ENCODE measurements at places on chromosomes 11 and 22.

DNA sequence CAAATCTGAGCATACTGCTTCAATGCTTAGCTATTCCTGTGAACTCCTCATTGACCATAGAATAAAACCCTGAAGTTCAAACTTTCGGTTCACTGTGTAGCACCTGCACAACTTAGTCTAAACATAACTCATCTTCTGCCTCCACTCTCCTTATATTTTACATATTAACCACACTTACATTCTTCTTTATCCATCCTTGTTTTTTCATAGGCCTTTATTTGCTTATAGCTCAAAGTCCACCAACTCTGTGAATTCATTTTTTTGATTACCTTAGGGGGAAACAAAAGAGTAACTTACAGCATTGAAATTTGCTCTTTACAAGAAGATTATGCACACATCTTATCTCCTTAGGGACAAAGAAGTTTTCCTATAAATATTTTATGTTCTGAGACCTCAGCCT, 521.6 kb upstream of the FAT3 start:
- no peaks in the 10 kb centered on the region for H3K27me3 ChIP-seq
- no peak overlapping the region for H3K27ac ChIP-seq
- H3K4me1 ChIP-seq, result no peaks in the 10 kb centered on the region
- no peak overlapping the region for H3K4me3 ChIP-seq
- no peak for DNase-seq
- no peaks in the 10 kb centered on the region for H3K36me3 ChIP-seq

DNA sequence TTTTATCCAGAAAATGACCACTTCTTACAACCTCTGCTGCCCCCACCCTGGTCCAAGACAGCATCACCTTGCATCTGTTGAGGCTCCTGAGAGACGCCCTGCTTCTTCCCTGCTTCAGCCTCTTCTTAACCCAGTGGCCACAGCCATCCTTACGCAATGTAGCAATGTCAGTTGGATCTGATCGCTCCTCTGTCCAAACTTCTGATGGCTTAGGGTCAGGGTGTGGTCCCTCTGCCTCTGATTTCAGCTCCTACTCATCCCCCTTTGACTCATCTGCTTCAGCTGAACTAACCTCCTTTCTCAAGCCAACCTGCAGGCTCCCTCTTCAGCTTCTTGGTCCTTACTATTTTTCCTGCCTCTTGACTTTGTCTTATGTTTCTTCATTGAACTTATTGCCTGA, 280.8 kb downstream of the KIRREL3 start:
- no peaks in the 10 kb centered on the region for H3K36me3 ChIP-seq
- H3K27ac ChIP-seq, result no peak overlapping the region
- no peaks in the 10 kb centered on the region for H3K27me3 ChIP-seq
- peak; percentile 26 for DNase-seq

DNA sequence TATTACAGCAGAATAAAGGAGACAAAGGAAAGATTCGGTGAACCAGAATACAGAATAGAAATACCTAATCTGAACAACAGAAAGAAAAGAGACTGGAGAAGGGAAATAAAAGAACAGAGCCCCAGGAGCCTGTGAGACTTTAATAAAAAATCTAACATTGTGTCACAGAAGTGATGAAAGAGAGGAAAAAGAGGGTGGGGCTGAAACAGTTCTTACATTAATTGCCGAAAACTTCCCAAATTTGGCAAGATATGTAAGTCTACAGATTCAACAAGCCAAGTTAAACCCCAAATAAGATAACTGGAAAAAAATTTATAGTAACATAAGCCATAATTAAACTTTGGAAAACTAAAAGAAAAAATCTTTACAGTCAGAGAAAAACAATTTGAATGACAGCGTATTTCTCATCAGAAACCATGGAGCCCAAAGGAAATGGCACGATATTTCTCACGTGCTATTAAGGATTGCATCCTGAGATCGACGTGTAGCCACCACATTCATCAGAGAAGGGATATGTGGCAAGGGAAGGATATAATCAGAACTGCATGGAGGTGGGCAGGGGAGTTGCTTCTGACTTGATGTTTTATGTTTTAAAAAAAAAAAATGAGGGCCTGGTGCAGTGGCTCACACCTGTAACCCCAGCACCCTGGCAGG, 73.9 kb downstream of the SGSM3 start:
- no peak for DNase-seq
- no peak overlapping the region for H3K4me3 ChIP-seq
- H3K27me3 ChIP-seq, result no peaks in the 10 kb centered on the region
- H3K36me3 ChIP-seq, result no peaks in the 10 kb centered on the region
- H3K27ac ChIP-seq, result peak overlapping the region; percentile 21

DNA sequence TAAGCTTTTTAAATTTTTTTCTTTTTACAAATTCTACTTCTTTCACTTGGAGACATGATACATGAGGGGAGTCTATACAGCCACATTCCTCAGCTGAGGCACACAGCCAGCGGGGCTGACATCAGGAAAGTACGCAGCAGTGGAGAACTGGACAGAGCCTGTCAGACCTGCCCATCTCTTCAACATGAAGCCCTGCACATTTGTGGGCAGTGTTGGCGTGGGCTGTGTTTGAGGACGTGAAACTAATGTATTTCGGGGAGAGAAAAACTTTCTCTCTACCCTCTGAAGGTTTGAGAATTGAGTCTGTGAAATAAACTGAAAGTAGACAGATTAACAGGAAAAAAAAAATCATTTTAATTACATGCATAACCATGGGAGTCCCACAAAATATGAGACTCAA, 84.8 kb upstream of the HTATIP2 start:
- no peaks in the 10 kb centered on the region for H3K36me3 ChIP-seq
- no peaks in the 10 kb centered on the region for H3K4me1 ChIP-seq
- no peak overlapping the region for H3K27ac ChIP-seq

DNA sequence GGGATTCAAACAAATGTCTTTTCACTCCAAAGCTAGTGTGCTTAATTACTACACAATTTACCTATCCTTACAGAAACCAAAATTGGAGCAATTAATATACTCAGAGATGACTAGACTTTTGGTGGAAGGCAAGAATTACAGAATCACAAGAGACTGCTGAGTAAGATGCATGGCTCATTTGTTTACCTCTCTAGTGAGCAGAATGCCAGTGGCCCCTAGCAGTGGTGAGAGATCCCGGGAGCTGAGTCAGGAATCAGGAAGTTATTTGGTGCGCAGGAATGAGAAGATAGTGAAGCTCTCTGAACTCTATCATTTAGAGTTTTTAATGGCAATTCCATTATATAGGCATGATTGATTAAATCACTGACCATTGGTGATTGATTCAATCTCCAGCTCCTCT, 188.9 kb upstream of the SESN3 start:
- no peak overlapping the region for H3K4me3 ChIP-seq
- no peaks in the 10 kb centered on the region for H3K4me1 ChIP-seq
- DNase-seq, result no peak
- H3K27ac ChIP-seq, result no peak overlapping the region
- H3K27me3 ChIP-seq, result no peaks in the 10 kb centered on the region
- H3K36me3 ChIP-seq, result no peaks in the 10 kb centered on the region

DNA sequence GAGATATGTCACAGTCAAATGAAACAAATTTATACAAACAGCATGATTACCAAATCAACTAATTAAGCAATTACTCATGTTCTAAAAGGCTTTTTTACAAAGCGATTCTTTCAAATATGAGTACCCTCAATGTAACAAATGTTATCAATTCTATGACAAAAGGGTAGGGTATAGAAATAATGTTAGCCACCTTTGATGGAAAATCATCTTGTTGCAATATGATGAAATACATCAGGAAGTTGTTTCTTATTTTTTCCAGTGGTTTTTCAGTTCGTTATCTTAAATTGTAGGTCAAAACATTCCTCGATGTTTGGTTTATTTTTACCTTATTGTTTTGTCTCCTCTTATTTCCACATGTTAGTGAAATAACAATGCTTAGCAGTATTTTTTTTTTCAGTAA, 6.5 kb downstream of the ARHGEF12 start:
- H3K36me3 ChIP-seq, result no peaks in the 10 kb centered on the region
- no peaks in the 10 kb centered on the region for H3K27me3 ChIP-seq
- H3K4me3 ChIP-seq, result no peak overlapping the region
- DNase-seq, result no peak
- no peak overlapping the region for H3K27ac ChIP-seq

DNA sequence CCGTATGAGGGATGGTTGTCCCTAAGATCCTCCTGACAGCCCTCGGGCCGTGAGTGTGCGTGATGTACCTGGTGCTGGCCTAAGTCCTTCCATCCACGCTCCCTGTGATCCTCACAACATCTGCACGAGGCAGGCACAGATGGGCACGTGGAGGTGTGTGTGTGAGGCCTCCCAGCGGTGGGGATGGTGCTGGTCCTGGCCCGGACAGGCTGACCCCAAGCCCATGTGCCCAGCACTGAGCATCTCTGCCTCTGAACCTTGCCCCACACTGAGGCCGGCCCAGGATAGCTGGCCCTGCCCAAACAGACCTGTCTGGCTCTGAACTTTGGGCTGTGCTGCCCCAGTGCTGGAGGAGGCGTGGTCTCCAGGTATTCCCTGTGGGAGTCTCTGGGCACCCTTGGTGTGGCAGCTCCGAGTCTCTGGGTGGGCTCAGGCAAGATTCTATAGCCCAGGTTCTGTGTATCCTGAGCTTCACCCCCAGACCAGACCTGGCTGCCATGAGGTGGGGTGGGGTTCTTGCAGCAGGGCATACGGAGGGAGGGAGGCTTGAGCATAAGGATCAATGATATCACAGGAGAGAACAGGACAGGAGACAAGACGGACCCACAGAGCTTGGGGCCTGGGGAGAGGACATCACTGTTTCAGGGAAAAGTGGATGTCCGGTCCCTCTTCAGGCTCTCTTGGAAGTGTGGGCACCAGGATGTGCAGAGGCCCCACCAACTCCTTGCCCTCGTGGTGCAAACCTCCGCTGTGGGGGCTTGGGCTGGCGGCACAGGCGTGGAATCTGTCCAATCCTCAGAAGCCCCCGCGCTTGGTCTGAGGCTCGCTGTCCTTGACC, 881.8 kb downstream of the BRD1 start:
- no peak overlapping the region for H3K4me3 ChIP-seq
- H3K4me1 ChIP-seq, result no peaks in the 10 kb centered on the region
- H3K27ac ChIP-seq, result no peak overlapping the region

- H3K4me1 ChIP-seq, result no peaks in the 10 kb centered on the region
- no peak overlapping the region for H3K4me3 ChIP-seq
- no peak for DNase-seq
- no peaks in the 10 kb centered on the region for H3K27me3 ChIP-seq
Measured at GRCh38 chr11:27688076-27688475, 12.2 kb downstream of the BDNF start.

DNA sequence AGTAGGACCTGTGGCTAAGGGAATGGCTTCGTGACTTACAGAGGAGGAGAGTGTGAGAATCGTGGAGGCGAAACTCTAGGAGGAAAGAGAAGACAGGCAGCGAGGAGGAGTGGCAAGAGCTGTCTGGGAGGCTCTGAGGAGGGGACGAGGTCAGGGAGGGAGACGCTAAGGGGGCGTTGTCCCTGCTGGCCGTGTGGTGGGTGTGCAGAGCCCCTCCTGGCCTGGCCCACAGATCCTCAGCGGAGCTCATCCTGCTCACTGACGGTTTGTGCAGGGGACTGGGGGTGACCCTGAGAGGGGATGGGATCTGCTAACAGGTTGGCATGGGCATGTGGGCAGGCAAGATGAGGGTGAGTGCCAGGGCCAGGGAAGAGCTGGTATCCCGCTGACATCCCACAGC, 56.5 kb upstream of the PRR5 start:
- no peak overlapping the region for H3K4me3 ChIP-seq
- no peaks in the 10 kb centered on the region for H3K27me3 ChIP-seq
- no peak overlapping the region for H3K27ac ChIP-seq
- H3K4me1 ChIP-seq, result no peaks in the 10 kb centered on the region
- H3K36me3 ChIP-seq, result no peaks in the 10 kb centered on the region

DNA sequence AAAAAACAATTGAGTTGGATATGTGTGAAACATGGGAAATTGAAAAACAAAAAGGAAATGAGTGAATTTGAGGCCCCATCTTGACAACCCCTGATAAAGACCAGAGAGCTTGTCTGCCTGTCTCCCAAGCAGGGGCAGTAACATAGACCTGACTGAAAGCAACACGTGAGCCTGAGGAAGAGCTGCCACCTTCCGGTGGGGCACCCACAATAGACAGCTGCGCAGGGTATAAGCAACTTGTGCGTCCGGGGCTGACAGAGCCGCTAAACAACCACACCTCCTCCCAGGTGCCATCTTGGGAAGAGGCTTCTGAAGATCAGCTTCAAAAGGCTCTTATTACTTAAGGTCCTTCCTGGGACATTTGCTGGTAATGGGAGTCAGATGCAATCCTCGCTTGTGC, 166.8 kb downstream of the NTM start:
- H3K4me1 ChIP-seq, result no peaks in the 10 kb centered on the region
- no peak for DNase-seq
- no peak overlapping the region for H3K4me3 ChIP-seq
- no peak overlapping the region for H3K27ac ChIP-seq
- no peaks in the 10 kb centered on the region for H3K36me3 ChIP-seq
- H3K27me3 ChIP-seq, result no peaks in the 10 kb centered on the region

- H3K27ac ChIP-seq, result no peak overlapping the region
- DNase-seq, result no peak
- no peak overlapping the region for H3K4me3 ChIP-seq
- no peaks in the 10 kb centered on the region for H3K4me1 ChIP-seq
- H3K27me3 ChIP-seq, result no peaks in the 10 kb centered on the region
Measured at GRCh38 chr22:25966448-25966913, 202.8 kb upstream of the SEZ6L start.

- no peaks in the 10 kb centered on the region for H3K36me3 ChIP-seq
- no peaks in the 10 kb centered on the region for H3K4me1 ChIP-seq
- no peak for DNase-seq
Measured at GRCh38 chr22:43277987-43278601, 65.1 kb downstream of the SCUBE1 start.

DNA sequence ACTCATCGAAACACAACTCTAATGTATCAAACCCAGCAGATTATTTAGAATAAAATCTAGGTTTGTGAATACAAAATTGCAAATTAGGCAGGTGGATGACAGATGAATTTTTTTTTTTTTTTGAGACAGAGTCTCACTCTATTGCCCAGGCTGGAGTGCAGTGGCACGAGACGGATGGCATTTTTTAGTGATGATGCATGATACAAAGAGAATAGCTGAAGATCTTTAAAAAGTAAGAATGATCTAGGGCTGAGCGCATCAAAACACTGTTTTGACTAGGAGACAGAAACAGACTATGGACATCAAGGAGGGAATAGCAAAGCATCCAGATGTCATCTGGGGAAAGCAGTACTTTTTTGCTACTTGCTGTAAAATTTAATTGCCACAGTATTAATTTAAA, 63.8 kb downstream of the IMMP1L start:
- H3K27me3 ChIP-seq, result no peaks in the 10 kb centered on the region
- H3K4me1 ChIP-seq, result no peaks in the 10 kb centered on the region
- DNase-seq, result no peak
- H3K27ac ChIP-seq, result no peak overlapping the region
- H3K4me3 ChIP-seq, result no peak overlapping the region
- peaks cover 18% of the 10 kb centered on the region for H3K36me3 ChIP-seq

- H3K36me3 ChIP-seq, result no peaks in the 10 kb centered on the region
- no peak for DNase-seq
- no peaks in the 10 kb centered on the region for H3K4me1 ChIP-seq
- H3K4me3 ChIP-seq, result no peak overlapping the region
- H3K27ac ChIP-seq, result no peak overlapping the region
Measured at GRCh38 chr11:89516496-89516895, 25.3 kb upstream of the NOX4 start.
